Melanocyte of skin (primary cell): ENCODE measurements at places on chromosomes 6 and 20. TPM values are rescaled to one million over a fixed set of nuclear protein-coding genes. Genes with fewer than 3 reads are reported as not detected.

The SLPI gene
- not detected in 2 replicates for total RNA-seq

The QKI gene
- 208 and 256 TPM in 2 replicates for total RNA-seq

The RNF182 gene
- 18.4 and 19.6 TPM in 2 replicates for total RNA-seq

The NRN1 gene
- not detected in 2 replicates for total RNA-seq

The ADGRF5 gene
- total RNA-seq: under 0.01 and 0.34 TPM in 2 replicates

The STMND1 gene
- total RNA-seq: not detected in 2 replicates

The CLPSL1 gene
- not detected in 2 replicates for total RNA-seq

The ASIP gene
- not detected in 2 replicates for total RNA-seq

The TMC2 gene
- total RNA-seq: under 0.01 TPM in 1 of 2 replicates, not detected in the other

The BPIFA1 gene
- total RNA-seq: not detected in 2 replicates

The KCNK16 gene
- not detected in 2 replicates for total RNA-seq

The BMP6 gene
- total RNA-seq: under 0.01 TPM in 1 of 2 replicates, not detected in the other

The SPATS1 gene
- 0.31 TPM in 1 of 2 replicates, not detected in the other for total RNA-seq

The WFDC5 gene
- not detected in 2 replicates for total RNA-seq

The EFHC1 gene
- total RNA-seq: 18.9 and 24.0 TPM in 2 replicates

The KIAA1755 gene
- total RNA-seq: 1.3 and 5.4 TPM in 2 replicates

The LATS1 gene
- 19.6 and 28.7 TPM in 2 replicates for total RNA-seq

The EYS gene
- total RNA-seq: under 0.01 TPM in 2 replicates

The CD164 gene
- total RNA-seq: 183 and 196 TPM in 2 replicates

The LINC00237 gene
- total RNA-seq: not detected in 2 replicates

The SPATA25 gene
- 0.69 and 1.1 TPM in 2 replicates for total RNA-seq

The TRIM15 gene
- total RNA-seq: not detected in 2 replicates

The PARD6B gene
- 0.34 and 0.36 TPM in 2 replicates for total RNA-seq

The HTR1B gene
- total RNA-seq: not detected in 2 replicates

The HLA-G gene
- 1.7 and 9.7 TPM in 2 replicates for total RNA-seq

The ACTL10 gene
- 2.3 and 2.9 TPM in 2 replicates for total RNA-seq

The BMP5 gene
- under 0.01 TPM in 1 of 2 replicates, not detected in the other for total RNA-seq
